ENCODE measurements at places on chromosomes 7 and 10. TPM values are rescaled to one million over a fixed set of nuclear protein-coding genes. Genes with fewer than 3 reads are reported as not detected.

- DNase-seq = no peak
These were observed 19.4 kb upstream of the SH3PXD2A start for GRCh38 chr10:103874730-103875129.

SEC31B gene
- total RNA-seq = 10.5 TPM

DNA sequence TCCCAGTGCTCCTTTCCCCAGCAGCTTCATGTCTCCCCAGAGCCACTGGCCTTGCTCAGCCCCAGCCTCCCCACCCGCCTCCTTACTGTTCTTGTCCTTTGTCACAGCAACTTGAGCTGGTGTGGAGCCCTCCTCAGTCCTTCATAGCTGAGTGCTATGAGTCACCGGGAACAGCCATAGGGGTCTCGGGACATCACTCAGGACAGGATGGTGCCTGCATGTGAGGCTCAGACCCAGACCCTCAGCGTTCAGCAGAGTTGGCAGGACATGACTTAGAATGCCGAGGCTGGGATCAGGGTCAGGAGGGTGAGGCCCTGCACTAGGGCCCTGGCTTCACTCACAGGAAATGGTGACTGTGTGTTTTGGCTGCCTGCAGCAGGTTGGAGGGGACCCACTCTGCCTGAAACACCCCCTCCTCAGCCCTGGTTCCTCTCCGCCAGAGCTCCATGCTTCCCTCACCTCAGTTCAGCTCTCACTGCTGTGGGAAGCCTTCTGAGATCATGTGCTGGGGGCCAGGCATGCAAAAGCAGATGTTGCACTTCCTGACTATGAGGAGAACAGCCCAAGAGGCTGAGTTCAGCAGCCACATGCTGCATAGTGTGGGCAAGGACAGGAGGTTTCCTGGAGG is 40.7 kb upstream of the GJD4 start:
- peak; percentile 22 for DNase-seq

- no peak for DNase-seq
These were observed 973 bp downstream of the SDK1 start for GRCh38 chr7:3301831-3302618.

GRCh38 chr7:47153058-47153457 is 428.9 kb downstream of the TNS3 start:
- no peak for DNase-seq

DNA sequence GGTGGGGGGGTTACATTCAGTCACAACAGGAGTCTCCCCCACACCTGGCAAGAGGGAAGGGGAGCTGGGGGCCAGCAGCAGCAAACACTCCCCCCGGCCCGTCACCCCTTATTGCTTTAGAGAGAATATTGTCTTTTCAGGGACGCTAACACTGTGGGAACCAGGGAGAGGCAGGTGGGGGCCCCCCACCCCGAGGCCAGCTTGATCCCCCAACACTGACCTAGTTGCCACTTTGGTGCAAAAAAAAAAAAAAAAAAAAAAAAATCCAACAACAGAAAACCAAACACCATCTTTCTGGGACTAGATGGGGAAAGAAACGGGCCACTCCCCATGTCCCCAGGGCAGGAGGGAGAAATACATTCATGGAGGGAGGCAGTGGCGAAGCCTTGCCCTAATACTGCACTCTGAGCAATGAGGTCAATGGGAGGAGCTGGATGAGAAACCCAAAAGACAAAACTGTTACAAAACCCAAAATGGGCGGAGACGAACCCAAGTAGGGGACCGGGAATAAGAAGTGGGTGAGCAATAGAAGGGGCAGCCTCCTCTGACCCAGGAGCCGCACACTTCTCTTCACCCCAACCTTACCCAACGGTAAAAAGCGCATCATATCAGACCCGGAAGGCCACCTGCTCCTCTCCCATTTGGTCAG is 6.5 kb downstream of the GNB2 start:
- no peak for DNase-seq

COL1A2 gene
- 55.3 TPM for total RNA-seq

OR9A2 gene
- total RNA-seq = not detected

GRCh38 chr7:41084381-41084780 is 618.5 kb downstream of the INHBA start:
- no peak for DNase-seq

- no peak for DNase-seq
These were observed 45.6 kb downstream of the ZNF438 start for GRCh38 chr10:30986053-30986555.

DNA sequence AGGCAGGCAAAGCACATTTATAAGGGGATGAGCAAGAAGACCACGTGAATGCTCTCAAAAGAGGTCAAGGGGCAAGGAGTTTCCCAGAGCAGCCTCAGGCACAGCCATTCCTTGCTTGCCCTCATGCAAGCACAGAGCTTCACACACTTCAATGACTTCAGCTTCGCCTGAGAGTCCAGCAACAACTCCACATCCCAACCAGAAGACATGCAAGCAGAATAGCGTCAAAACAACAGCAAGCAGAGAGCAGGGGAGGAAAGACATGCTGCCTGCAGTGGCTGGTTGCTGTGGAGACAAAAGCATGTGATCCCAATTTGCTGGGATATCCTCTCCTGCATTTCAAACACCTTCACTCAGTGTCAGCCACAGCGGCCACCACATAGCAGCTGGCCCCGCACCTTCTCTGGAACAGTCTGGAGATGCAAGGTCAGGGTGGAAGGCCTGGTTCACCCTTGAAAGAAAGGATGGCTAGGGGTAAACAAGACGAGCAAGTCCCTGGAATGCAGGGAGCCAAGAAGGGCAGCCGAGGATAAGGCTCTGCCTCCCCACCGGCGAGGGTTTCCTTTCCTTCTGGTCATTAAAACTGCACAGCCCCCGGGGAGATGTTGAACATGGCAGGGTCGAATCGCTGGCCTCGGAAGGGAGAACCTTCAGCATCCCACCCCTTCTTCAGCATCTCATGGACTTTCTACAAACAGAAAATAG is 60.2 kb upstream of the CAMK2B start:
- DNase-seq = no peak

DNA sequence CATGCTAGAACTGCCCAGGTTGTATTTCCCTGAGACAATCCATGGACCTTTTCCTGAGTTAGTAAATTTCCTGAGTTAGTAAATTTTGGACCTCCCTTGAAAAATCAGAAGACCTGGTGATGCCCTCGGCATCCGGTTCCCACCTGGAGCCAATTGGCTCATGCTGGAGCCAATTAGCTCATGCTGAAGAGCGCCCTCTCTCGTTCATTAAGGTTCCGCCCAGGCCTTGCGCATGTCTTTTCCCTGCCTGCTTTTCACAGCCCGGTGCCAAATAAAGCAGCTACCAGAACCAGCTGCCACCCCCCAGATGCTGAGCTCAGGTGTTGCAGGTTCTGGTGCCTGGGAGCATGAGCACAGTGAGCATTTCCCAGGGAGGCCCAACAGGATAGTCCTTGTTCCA is 96.2 kb downstream of the APBB1IP start:
- DNase-seq = no peak

DNA sequence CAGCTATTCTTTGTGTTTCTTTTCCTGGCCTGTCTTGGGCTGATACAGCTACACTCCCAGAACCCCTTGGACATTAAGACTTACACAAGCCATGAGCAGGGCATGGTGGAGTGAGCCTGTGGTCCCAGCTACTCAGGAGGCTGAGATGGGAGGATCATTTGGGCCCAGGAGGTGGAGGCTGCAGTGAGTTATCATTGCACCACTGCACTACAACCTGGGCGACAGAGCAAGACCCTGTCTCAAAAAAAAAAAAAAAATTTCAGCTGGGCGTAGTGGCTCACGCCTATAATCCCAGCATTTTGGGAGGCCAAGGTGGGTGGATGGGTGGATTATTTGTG is 13.6 kb upstream of the FOXK1 start:
- no peak for DNase-seq

ACTR1A gene
- total RNA-seq = 60.2 TPM

DNA sequence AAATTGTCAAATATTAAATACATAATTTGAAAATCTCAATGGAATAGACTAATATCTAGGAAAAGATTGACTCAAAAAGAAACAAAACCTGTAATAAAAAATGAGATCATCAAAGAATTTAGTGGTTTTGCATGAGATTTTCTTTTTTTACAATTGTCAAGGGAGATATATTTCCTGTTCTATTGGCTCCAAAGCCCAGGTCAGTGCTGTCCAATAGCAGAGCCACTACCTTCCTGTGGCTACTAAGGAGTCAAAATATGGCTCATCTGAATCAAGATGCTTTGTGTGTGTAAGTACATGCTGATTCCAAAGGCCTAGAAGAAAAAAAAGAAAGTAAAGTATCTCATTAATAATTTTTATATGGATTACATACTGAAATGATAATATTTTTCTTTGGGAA is 191.9 kb downstream of the C7orf25 start:
- DNase-seq = no peak

DNA sequence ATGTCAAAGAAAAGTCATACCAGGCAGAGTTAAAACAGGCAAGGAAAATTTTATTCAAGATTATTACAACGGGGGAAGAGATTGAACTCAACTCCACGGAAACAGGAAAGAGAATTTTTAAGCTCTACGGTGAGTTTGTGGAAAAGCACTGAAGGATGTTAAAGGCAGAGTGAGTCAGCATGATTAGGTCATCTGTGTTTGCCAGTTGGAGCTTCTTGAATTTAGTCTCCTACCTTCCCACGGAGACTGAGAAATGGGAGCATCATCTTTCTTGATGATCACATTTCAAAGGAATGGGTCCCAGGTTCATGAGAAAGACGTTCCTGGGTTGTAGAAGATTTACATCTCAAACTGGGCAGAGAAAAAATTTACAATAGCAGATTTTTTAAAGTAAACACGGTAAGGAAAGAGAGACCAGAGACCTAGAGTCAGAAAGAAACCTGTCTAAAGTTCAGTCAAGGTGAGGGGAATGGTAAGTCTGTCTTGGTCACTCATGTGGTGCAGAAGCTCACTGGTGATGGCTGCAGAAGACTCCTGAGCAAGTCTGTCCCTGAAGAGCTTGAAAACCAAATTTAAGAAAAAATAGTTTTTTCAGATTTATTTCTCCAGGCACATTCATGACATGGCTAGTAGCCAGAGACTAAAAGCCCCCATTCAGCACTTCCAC is 516.9 kb upstream of the LRRN3 start:
- no peak for DNase-seq

MEOX2 gene
- total RNA-seq = 4.4 TPM

DNA sequence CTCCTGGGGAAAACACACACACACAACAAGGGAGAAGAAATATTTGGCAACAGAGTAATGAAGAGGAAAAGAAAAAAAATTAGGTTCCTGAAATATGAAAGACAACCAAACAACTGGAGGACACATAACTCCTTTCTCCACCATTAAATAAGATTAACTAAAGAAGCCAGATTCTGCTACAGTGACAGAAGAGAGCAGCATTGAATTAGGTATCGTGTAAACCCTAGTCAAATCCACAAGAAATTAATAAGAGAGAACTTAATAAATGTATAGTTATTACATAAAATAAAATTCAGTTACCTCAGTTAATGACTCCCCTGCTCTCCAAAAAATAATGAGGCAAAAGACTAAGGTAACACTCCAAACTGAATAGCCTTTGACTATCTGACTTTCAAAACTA is 306.7 kb downstream of the CRPPA start:
- DNase-seq = no peak

ANKRD30A gene
- total RNA-seq = not detected

DNA sequence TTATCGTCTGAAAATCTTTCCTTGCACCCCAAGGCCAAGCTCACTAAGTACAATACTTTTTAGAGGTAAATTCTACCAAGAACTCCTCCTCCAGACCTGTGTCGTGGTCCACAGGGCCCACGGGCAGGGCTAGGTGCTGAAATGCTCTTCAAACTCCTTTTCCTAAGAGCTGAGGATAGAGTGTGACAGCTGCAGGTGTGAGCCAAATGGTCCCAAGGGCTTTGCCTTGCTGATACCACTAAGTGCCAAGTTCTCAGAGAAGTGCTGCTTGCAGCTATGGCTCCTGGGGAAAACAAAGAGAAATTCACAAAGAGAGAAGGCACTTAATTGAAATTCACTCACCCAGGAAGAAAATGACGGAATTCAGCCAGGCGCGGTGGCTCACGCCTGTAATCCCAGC is 868.9 kb upstream of the AUTS2 start:
- no peak for DNase-seq

DNA sequence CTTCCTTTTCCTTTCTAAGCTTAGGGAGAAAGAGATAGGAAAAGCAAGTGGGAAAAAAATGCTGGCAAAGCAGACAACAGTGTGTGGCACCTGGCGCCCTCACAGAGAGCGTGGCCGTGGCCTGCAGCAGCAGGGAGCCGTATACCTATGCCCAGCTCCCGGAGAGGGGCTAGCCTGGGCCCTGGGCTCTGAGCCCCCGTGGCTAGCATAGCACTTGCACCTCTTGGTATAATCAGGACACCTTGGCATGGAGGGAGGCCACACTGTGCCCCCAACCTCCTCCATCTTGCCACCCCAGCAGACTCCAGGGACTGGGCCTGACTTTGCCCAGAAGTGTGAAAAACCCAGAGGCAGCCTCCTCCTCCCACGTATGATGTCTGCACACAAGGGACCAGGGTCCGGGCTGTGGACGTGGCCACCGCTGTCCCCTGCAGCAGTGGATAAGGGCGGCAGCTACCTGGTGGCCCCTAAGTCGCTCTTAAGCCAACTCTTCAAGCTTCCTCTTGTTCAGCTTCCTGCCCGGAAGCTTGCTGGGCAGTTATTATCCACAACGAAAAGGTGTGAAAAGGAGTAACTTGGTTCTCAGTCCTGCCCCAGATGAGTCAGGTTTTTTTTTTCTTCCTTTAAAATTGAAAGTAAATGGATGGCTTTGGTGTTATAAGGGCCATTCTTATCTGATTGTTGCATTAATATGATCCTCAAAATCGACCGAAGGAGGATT is 249.1 kb upstream of the PITRM1 start:
- no peak for DNase-seq

DNA sequence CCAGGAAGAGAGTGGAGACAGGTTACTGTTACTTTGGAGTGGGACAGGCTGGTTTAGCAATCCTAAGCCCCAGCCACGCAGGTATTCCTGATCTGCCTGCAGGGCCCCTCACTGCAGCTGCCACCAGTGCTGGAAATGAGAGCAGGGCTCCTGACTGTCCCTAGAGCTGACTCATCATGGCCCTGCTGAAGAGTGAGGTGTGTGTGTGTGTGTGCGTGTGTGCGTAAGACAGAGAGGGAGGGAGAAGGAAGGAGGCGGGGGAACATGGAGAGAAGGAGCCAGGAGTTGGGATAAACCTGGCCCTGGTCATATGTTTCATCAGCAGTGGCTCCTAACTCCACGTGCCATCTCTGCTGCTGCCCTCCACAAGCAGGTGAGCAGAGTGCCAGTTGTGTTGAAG is 3.6 kb downstream of the FOXI2 start:
- no peak for DNase-seq

Data from thymus (tissue), 14 donors.